ENCODE measurements at places on chromosomes 2 and 18. TPM values are rescaled to one million over a fixed set of nuclear protein-coding genes. Genes with fewer than 3 reads are reported as not detected.

The PXDN gene
- total RNA-seq: 12.3 TPM

The XDH gene
- total RNA-seq: 1.2 TPM

The SH2D6 gene
- total RNA-seq: 1.1 TPM

The RNU2-63P gene
- total RNA-seq: not detected

The LIPG gene
- total RNA-seq: 0.19 TPM

The CHST10 gene
- total RNA-seq: 15.6 TPM

The CREG2 gene
- 10.6 TPM for total RNA-seq

The MC2R gene
- not detected for total RNA-seq

The MAPK4 gene
- total RNA-seq: 0.09 TPM

The PSMA8 gene
- total RNA-seq: not detected

The RAB12 gene
- 25.7 TPM for total RNA-seq

The CYP27C1 gene
- 4.9 TPM for total RNA-seq

The CRACDL gene
- total RNA-seq: 0.97 TPM

The FAP gene
- 0.16 TPM for total RNA-seq

The TMEM185B gene
- total RNA-seq: 50.1 TPM

The KLHL30 gene
- 0.24 TPM for total RNA-seq

The MYOM1 gene
- total RNA-seq: 0.05 TPM

The ARID5A gene
- total RNA-seq: 7.6 TPM

The CABYR gene
- total RNA-seq: 10.4 TPM

The UNC50 gene
- 44.6 TPM for total RNA-seq

The TNFAIP6 gene
- total RNA-seq: 1.7 TPM

The FBXO36 gene
- 1.4 TPM for total RNA-seq

The DYNAP gene
- not detected for total RNA-seq

The MARS2 gene
- 10.4 TPM for total RNA-seq

The UGT1A10 gene
- total RNA-seq: not detected

The VSNL1 gene
- not detected for total RNA-seq

The SERPINB11 gene
- total RNA-seq: not detected
